ENCODE measurements at places on chromosomes 16 and 17. TPM values are rescaled to one million over a fixed set of nuclear protein-coding genes. Genes with fewer than 3 reads are reported as not detected.

Gene TNP2
- total RNA-seq, result not detected

Gene C16orf92
- total RNA-seq, result not detected

Gene NDUFB10
- total RNA-seq, result 116 TPM

Gene KRT34
- not detected for total RNA-seq

DNA sequence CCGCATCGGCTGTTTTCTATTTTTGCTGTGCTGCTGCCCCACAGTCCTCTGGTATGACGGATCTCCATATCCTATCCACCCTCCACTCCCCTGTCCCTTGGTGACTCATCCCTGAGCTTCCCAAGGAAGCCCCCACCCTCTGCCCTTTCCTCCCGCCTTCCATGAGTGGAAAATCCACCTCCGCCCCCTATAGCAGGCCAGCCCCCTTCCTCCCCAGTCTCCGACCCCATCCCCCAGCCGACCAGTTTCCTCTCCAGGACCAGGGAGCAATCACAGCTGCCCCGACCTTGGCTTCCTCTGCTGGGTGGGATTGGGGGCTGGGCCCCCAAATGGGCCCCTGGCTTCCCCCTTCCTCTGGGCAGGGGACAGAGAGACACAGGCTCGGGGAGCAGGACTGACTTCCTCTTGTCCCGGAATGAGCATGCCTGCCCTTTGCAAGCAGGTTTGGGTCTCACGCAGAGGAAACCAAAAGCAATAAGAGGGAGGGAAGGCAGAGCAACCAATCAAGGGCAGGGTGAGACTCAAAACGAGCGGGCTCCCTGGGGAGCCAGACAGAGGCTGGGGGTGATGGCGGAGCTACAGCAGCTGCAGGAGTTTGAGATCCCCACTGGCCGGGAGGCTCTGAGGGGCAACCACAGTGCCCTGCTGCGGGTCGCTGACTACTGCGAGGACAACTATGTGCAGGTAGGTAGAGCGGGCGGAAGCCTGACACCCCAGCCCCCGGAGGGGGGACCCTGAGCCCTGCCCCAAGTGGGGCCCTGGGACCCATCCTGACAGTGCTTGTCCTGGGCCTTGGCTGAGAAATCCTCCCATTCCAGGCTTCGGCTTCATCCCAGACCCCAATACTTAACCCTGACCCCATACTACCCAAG lies at the start of the genes ABI3 and GNGT2:
TSS of gene ABI3 (plus strand) at position 550 of the 872 bp plus-strand sequence. CDS start at position 568, 18 bp downstream.
TSS of gene GNGT2 (minus strand) at position 417 of the 872 bp plus-strand sequence. CDS start 3,152 bp downstream, outside the sequence.
- no peak for DNase-seq

- peak; percentile 58 for DNase-seq
Observed at GRCh38 chr17:22266231-22266630, 573.9 kb downstream of the KCNJ18 start.

- no peak for DNase-seq
Observed at GRCh38 chr17:1035546-1036170, 38.7 kb downstream of the TIMM22 start.

DNA sequence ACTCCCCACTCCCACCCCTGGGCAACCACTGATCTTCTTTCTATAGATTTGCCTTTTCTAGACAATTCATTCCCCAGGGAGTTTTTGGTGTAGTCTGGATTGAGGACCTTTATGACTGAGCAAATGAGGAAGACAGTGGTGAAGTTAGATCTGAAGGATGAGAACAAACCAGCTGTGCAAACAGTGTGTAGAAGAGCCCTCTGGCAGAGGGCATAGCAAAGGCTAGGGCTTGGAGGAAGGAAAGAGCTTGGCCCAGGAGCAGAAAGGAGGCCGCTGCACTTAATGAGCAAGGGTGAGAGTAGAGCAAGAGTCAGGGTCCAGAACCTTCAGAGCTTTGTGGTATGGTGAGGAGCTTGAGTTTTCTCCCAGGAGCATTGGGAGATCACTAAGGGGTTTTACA lies 352.7 kb downstream of the CA10 start:
- no peak for DNase-seq

GRCh38 chr16:87850009-87851006 lies 19.0 kb downstream of the SLC7A5 start:
- DNase-seq, result peak; percentile 91
